ENCODE measurements at places on chromosomes 1 and 21.

GRCh38 chr1:92747735-92748134 is 37.2 kb downstream of the EVI5 start:
- no peak for DNase-seq

DNA sequence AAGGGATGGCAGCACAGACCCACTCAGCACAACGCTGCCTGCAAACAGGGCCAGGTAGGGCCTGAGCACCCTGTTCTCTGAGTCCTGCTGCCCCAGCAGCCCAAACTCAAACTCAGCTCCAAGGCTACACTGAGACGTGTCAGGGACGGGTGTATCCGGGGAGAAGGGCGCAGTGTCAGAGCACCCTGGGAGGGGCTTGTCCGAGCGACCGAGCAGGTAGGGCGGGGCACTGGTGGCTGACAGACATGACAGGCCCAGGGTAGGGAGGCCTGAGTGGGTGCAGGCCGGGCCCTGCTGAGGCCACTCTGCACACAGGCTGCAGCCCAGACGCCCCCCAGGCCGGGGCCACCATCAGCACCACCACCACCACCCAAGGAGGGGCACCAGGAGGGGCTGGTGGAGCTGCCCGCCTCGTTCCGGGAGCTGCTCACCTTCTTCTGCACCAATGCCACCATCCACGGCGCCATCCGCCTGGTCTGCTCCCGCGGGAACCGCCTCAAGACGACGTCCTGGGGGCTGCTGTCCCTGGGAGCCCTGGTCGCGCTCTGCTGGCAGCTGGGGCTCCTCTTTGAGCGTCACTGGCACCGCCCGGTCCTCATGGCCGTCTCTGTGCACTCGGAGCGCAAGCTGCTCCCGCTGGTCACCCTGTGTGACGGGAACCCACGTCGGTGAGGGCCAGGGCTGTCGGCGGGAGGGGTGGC is 5.5 kb downstream of the SCNN1D start:
- DNase-seq: no peak

GRCh38 chr21:18117176-18117575 is 127.5 kb upstream of the CHODL start:
- DNase-seq: no peak

- DNase-seq: no peak
Observed at GRCh38 chr1:171141688-171142415, 43.2 kb upstream of the FMO2 start.

- DNase-seq: no peak
Observed at GRCh38 chr1:102435483-102435882, 438.8 kb upstream of the OLFM3 start.

DNA sequence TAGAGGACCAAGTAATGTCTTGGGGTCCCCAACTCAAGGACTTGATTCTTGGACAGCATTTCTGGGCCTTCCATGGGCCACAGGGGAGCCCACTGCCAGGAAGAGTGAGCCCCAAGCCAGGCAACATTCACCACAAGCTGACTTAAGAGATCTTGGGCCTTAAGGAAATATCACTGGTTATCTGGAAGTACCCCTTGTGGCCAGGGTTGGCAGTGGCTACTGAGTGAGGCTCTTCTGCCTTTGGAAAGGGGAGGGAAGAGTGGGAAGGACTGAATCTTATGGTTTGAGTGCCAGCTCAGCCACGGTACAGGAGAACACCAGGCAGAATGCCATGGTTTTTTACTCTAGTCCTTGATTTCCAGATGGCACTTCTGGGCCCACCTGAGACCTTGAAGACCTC is 228.9 kb upstream of the RGS18 start:
- no peak for DNase-seq

GRCh38 chr1:91980663-91981062 is 31.5 kb downstream of the BRDT start:
- DNase-seq: no peak

GRCh38 chr1:182781841-182782586 is 7.6 kb upstream of the NPL start:
- peak; percentile 75 for DNase-seq

DNA sequence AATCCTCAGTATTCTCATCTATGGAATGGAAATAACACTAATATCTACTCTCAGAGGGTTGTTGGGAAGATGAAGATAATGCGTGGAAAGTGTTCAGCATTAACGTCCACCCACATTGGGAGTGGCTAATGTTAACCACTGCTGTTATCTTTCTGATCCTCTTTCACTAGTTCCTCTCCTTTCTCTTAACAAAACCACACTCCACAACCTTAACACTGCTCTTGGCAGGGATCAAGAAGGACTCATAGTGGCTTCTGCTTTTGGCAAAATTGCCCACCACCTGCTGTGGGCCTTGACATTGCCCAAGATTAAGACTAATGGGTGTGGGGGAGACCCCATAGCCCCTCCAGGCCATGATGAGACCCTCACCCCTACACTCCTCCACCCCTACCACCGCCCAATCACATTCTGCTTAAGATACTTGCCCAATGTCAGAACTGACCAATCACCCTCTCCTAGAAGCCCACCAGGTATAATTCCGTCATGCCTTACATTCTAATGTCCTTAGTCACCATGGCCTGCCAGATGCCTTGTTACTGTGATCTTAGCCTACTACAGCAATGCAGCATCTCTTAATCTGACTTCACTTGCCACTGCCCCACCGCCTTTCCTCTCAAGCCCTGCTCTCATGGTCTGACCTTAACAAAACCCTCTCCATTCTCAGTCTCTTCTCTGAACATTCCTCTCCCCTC is 27.1 kb downstream of the DHCR24 start:
- DNase-seq: no peak

DNA sequence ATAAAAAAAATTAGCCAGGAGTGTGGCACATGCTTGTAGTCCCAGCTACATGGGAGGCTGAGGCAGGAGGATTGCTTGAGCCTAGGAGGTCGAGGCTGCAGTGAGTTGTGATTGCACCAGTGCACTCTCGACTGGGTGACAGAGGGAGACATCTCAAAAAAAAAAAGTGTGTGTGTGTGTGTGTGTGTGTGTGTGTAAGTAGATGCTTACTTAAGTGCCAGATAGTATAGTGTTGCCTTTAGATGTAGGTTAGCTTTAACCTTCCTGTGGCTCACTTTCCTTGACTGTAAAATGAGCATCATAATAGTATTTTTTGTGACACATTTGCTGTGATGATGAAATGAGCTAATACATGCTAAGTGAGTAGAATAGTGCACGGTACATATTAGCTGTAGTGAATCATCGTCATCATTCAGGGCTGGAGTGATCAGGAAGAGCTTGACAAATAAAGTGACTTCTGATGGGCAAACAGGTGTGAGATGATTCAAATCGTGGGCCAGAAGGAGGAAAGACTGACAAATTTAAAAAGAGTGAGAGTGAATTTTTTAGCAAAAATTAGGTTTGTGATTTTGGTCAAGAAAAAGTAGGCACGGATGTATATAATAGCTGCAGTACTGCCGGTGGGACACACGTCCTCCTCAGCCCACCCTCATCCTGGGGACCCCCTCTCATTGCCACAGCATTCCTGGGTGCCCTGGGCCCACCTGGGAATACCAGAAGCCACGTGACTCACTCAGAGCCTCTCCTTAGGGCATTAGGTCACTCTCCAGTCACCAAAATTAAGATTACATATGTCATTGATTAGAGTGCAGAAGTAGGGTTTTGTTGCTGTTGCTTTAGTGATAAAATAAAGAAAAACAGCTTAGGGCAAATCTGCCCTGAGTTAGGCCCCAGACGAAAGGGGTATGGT is 33.9 kb downstream of the EIF2D start:
- no peak for DNase-seq

DNA sequence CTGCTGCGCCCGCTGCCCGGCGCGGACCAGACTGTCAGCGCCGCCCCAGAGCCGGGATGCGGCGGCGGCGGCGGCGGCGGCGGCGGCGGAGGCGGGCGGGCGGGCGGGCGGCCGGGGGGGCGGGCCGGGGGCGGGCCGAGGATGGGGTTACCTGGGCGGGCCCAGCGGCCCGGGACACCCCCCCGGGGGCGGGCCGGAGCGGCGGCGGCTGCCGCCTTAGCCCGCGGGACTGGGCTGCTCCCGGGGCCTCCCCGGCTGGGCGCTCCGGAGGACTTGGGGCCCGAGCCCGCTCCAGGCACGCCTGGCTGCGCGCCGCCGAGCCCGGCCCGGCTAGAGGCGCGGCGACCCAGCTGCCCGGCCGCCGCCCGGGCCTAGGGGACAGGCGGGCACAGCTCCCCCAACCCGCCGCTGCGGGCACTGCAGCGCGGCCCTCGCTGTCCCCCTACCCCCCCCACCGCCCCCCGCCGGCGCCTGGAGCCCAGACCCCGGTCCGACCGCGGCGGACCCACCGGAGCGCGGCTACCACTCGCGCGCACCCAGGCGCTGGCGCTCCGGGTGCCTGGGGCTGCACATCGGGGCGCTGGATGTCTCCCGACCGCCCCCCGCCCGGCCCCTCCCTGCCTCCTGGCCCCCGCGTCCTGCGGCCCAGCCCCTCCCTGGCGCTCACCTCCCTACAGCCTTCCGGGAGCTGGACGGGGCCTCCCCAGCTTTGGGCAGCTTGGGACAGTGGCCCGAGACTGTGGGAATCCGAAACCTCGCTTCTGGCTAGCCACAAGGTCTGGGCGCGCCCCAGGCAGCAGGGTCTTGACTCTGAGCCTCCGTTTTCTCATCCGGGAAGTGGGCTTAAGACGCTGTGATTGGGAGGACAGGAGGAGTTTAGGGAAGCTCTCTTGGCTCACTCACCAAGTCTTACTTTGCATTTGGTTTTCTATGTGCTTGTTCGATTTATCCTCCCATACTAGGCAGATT is at the start of gene WNT4:
WNT4 (minus strand) TSS at position 33 of the 969 bp plus-strand sequence. CDS start 175 bp downstream, outside the sequence.
- no peak for DNase-seq

GRCh38 chr21:20970691-20971090 is 27.5 kb upstream of the NCAM2 start:
- DNase-seq: no peak

DNA sequence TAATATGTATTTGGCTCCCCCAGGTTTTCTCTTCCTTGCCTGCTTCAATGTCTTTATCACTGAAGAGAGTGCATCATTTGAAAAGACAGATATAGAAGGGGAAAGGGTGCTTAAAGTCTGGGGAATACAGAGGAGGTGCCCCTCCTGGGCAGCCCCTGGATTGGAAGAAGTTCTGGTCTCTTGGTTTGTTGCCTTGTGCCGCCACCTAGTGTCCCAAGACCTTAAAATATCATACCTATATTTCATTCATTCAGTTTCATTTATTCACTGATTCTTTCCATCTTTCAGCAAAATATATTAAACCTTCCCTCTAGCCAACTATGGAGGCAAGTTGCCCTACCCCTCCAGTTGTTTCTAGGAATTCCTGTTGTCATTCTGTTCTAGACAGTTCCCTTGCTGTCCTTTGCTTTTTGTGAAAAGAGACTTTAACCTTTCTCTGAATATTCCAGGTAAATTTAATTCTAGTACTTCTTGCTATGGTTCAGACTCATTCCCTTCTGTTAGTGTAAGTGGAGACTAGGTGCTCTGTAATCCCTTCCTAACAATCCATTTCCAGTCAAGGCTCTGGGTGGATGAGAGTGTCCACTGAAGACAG is 56.1 kb downstream of the MEF2D start:
- DNase-seq: peak; percentile 42

DNA sequence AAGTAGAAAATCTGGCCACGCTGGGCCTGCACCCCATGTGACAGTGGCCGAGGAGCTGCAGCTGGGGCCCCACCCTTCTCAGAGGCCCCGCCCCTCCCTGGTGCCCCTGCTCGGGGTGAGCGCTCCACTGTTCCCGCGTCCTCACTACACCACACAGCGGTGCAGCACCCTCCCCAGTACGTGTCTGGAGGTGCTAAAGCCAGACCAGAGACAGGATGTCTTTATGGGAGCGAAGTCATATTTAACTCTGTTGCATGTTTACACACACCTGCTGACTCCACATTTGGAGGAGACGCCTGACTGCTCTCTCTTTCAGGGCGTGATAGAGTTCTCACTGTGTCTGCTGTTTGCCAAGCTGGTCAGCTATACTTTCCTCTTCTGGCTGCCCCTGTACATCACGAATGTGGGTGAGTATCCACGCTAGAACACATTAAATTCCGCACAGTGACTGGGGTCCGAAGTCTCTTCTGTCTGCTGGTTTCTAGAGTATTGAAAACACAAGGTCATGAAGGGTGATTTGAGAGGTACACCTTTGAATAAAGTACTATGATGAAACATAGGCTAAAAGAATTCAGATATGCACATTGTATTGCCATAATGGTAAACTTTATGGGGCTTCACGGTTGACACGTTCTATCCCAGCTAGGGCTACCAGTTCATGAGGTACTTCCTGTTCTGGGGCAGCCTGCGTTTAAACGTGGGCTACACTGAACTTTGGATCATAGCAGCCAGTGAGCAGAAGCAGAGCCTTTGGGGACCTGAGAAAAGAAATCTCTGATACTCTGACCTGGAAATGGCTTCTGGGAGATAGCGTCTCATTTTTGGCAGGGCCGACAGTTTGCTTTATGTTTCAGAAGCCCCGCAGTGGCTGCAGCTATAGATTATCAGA is 48.4 kb downstream of the SLC37A1 start:
- no peak for DNase-seq

GRCh38 chr1:212650228-212650627 is 41.7 kb downstream of the ATF3 start:
- no peak for DNase-seq

- DNase-seq: no peak
Observed at GRCh38 chr1:221165839-221166500, 286.7 kb downstream of the HLX start.

DNA sequence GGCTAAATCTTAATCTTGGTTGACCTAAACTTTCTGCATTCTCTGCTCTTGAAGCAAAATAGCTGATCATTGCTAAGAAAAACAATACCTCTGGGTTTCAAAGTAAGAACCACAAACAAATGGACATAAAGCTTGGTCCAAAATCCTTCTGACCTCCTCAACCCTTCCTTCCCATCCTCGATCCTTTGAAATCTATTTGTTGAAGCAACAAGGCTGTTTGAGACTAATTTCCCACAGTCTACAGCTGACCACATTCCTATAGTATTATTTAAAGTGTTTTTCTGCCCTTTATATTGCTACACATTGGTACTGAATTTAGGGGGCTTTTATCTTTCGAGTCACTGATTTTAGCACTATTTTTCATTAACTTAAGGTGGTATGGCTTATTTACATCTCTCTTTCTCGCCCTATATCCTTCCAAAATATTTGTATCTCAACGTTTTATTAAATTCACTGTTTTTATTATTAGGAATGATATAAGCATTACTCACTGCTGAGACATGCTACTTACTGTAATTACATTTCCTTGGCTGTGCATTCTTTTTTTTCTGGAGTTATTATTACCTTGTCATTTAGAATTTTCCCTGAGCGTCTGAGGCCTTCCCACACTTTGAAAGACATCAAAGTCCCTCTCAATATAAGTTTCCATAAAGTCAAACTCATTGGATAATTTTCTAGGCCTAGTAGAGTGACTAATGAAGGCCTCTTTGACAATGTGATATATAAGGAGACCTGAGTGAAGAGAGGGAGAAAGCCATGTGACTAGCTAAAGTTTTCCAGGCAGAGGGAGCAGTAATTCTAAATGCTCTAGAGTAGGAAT is 73.9 kb downstream of the RAB3GAP2 start:
- no peak for DNase-seq

DNA sequence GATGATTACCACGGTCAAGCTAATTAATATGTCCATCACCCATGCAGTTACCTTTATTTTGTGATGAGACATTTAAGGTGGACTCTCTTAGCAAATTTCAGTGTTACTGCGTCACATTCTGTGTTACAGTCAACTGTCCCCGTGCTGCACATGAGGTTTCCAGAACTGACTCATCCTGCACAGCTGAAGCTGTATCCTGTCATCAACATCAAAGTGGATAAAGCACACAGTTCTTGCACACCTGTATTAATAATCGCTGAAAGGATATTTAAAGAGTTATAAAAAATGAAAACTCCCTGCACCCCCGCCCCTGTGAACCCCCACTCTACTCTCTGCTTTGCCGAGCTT is 3.4 kb upstream of the KRTAP10-5 start:
- peak; percentile 51 for DNase-seq

Data from activated naive CD4-positive, alpha-beta T cell treated with anti-CD3 and anti-CD28 coated beads, Interleukin-2, amount 50 U/mL, for 16 hours (primary cell).